MG63 (cell line): ENCODE measurements at places on chromosomes 12 and 14. TPM values are rescaled to one million over a fixed set of nuclear protein-coding genes. Genes with fewer than 3 reads are reported as not detected.

The COX8C gene
- not detected in 2 replicates for total RNA-seq

The ETFBKMT gene
- 4.8 and 20.9 TPM in 2 replicates for total RNA-seq

The IKZF4 gene
- total RNA-seq: 0.30 and 0.54 TPM in 2 replicates

The ZFYVE21 gene
- total RNA-seq: 23.6 and 30.1 TPM in 2 replicates

The OR11H12 gene
- not detected in 2 replicates for total RNA-seq

The KRT75 gene
- not detected in 2 replicates for total RNA-seq

The CCDC38 gene
- 0.12 and 0.16 TPM in 2 replicates for total RNA-seq

The MIA2 gene
- 6.3 and 8.6 TPM in 2 replicates for total RNA-seq
